ENCODE measurements at places on chromosomes 11 and 22.
A peak's percentile ranks its signal among the peaks of the same experiment; 100 is the strongest.

DNA sequence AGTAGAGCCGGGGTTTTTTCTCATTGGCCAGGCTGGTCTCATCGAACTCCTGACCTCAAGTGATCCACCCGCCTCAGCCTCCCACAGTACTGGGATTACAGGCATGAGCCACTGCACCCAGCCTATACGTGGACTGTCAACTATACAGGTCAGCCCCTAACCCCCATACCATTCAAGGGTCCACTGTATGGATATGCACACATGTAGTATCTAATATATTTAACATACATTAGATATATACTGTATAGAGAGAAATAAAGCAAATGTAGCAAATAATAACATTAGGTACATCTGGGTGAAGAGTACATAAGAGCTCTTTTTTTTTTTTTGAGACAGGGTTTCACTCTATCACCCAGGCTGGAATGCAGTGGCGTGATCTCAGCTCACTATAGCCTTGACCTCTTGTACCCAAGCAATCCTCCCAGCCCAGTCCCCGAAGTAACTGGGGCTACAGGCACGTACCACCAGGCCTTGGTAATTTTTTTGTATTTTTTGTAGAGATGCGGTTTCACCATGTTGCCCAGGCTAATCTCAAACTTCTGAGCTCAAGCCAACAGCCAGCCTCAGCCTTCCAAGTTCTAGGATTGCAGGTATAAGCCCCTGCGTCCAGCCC lies 1.5 kb upstream of the ATP5MGL start:
- DNase-seq, result no peak

GRCh38 chr11:94129512-94130297 lies 1.1 kb downstream of the PANX1 start:
- DNase-seq, result peak; percentile 51

- DNase-seq, result no peak
Observed at GRCh38 chr11:10287140-10287539, 6.9 kb downstream of the SBF2 start.

DNA sequence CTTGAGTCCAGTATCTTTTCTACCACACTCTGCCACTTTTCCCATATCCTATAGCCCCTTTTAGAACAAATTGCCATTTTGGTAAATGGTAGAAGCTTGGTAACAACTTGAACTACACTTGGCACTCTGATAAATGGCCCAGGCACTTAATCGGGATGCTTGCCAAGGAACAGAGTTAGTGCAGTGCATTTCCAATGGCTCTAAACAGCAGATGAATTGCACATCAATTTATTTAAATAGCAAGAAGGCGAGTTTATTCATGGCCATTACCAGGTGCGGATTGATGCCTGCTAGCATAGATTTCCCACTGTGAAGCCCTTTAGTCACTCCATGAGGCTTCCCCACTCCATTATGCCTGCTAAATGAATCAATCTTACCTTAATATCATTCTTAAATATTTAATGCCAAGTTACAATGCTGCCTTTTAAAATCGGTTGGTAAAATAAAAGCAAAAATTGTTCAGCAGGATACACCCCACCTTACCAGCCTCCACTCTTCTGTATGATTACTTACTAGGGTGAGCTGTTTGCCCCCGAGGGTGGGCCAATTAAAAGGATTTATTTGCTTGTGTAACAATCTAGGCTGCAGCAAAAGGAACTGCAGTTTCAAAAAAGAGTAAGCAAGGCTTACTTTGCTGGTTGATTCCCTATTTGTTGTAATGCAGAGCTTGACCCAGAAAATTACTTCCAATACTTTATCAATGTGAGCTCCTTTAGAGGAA lies 136.0 kb upstream of the ARHGAP42 start:
- no peak for DNase-seq

DNA sequence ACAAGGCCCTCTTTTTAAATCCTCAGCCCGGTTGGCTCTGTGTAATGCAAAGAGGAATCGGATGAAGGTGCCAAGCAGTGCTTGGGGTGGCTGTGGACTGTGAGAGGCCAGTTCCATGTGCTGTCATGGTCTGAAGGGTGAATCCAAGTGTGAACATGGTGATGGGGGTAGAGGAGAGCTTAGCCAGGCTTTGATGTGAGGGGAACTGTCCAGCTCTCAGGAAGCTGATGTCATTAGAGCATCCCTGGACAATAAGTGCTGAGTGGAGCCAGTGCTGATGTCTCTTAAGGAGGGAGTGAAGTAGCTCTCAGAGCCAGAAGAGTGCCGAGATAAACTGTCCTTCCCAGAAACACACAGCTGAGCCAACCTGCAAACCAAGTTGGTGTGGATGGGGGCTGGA lies 53.6 kb downstream of the NAV2 start:
- DNase-seq, result no peak
